ENCODE measurements at places on chromosomes 5 and 9.

DNA sequence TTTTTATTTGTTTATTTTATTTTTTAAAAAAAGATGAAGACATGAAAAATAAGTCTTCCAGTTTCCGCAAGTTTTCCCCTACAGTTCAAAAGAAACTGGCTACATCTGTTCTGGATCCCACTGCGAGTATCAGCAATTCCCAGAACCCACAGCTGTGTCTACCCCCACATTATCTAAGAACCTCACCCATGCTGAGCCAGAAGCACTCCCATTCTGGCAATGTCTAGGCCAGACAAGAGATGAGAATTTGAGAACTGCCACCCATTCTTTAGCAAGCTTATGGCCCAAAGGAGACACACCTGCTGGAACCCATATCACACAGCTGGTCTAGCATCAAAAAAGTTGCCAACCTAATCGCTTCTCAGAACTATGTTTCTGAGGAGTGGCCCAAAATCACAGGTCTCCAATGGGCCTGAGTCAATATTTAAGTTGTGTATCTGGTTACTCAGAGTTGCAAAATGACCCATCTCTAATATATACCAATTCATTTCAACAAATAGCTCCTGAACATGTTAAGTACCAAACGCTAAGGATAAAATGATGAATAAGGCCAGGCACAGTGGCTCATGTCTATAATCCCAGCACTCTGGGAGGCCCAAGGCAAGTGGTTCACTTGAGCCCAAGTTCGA, 27.1 kb downstream of the MTMR12 start:
- DNase-seq: no peak

DNA sequence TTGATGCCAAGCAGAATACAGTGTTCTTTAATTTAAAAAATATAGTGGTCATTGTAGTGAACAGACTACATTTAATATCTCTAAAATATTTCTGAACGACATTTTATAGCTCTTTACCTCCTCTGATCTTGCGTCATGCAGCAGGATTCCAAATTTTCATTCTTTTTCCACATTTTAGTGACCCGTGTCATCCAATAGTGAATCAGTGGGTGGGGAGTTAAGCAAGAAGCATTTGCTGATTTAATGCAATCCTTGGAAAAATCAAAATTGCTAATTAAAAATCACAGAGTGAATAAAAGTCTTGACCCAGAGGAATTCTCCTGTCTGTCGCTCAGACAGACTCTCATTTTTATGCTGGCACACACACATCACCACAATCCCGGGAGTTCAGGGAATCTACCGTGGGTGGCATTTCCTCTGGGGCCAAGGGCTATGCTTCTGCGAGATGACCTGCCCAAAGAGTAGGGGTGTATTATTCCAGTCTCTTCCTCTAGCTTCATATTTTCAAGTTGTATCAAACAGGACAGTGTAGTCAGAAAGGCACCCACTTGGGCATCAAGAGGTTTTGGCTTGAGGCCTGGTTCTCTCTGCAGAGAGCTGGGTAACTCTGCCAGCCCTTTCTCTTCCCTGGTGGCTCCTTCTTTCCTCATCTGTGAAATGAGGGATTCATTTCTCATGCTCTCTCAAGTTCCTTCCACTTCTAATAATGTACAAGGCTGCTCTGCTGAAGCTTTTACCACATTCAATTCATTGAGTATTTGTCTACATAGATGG, 24.8 kb upstream of the OTP start:
- DNase-seq: no peak

DNA sequence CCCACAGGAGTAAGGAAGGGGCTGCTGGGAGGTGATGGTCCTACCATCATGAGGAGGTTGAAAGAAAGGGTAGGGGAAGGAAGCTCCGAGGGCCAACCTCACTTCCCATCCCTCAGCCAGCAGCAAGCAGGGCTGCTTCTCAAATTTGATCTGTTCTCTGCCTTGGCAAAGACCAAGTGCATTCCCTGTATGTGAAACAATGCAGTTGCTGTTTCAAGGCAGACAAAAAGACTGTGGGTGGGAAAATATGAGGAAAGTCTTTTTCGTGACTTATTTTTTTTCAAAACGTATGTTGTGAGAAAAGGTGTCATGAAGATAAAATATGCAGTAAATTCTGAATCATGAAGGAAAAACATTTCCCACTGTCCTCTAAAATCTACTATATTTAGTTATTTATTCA, 165.9 kb downstream of the ARSB start:
- DNase-seq: no peak

DNA sequence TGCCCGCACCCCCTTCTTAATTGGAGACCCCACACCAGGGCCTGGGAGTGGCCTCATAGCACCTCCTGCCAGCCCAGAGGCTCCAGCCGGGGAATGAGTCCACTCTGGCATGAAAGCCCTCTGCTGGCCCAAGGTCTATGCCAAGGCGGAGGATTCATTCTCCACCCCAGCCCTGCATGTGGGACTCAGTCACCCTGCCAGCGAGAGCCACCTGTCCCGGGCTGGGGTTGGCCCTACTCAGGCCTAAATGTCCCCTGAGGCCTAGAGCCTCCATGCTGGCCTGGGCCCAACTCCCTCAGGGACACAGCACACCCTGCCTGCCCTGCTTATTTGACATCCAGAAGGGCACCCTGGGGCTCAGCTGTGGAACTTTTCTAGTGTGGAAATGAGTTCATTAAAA, 1.0 kb upstream of the RAPGEF1 start:
- no peak for DNase-seq

- no peak for DNase-seq
These were observed 9.1 kb downstream of the ANKDD1B start for GRCh38 chr5:75620184-75620959.

DNA sequence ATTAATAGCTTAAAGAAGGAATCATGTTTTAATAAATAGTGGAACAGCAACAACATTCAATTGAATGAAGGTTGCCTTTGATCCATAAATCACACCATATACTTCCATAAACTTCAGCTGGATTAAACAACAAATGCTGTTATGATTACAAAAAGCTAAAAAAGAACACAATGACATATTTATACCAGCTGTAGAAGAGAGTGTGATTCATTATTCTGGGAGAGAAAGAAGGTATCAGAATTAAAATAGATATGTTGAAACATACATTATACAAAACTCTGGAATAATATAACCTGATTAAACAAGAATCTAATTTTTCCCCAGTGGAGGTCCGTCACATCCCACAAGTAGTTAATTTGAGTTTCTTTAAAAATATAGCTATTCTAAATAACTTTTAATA, 7.5 kb upstream of the RECK start:
- no peak for DNase-seq

DNA sequence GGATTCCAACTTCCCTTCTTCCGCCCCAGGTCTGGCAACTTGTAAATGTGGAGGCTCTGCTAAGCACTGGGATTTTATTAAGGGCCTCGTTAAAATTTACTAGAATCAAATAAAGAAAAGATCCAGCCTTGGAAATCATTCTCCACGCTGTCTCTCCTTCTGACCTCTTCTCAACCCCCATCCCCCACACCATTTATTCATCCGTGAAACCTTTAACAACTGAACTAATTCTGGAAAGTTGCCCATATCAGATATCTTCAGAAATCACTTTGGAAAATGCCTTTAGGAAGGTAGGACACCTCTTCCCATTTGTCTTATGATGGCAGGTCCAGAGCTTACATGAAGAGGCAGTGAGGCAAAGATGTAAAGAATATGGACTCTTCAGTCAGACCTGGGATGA, 288.5 kb downstream of the SLIT3 start:
- no peak for DNase-seq

GRCh38 chr9:33153666-33154065, 13.5 kb downstream of the B4GALT1 start:
- no peak for DNase-seq
